ENCODE measurements at places on chromosomes 7 and 10.

- no peak for DNase-seq
Observed at GRCh38 chr7:18890134-18890533, 227.3 kb downstream of the TWIST1 start.

GRCh38 chr7:3304131-3304530, 3.1 kb downstream of the SDK1 start:
- no peak for DNase-seq

DNA sequence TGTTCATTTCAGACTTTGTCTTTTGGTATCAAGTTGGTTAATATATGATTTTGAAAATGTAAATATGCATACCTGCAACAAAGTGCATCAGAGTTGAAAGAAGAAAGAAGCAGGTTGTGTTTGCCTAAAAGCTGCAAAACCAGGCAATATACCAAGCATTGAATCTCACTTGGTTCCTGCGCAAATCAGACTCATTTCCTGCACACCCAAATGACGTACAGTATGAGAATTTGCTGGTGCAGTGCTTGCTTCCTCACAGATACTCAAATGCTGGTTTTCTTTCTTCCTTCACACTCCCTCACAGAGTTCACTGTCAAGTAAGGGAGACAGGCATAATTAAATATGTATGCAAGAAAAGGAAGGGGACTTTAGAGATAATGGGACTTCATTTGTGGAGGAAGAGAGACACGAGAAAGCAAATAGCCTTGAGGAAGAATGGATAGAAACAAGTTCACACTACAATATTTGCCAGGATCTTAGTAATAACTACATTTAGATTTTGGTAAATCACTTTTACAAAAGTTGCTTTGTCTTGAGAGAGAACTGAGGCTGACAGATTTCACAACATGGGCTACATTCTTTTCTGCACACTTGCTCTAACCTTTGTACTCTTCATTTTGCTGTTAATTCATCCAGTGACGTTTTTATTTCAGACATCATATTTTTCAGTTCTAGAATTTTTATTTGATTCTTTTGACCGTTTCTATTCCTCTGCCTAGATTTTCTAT, 56.9 kb upstream of the AOAH start:
- DNase-seq, result no peak

DNA sequence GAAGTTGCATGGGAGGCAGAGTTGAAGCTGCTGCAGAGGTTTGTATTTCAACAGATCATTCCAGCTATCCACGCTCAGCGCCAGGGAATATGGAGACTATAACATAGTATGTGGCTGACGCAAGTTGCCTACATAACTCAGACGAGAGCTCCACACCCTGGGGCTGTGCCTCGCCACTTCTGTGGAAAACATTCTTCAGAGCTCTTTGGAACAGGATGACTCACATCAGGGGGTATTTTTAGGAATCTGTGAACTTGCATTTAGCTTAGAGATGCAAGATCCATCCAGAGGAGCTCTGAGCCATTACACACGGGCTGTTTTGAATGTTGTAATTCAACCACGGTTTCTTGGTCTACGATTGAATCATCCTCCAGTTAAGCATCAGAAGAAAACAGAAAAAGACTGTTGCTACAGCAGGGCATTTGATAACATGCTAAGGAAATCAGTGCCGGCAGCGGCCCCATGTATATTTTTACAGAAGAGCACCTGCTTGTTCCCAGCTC, 481.5 kb upstream of the AKR1E2 start:
- DNase-seq, result no peak

GRCh38 chr10:50794490-50794889, 54.8 kb downstream of the ASAH2B start:
- DNase-seq, result no peak

GRCh38 chr7:36001546-36001945, 151.5 kb upstream of the EEPD1 start:
- no peak for DNase-seq

- DNase-seq, result peak; percentile 86
Observed at GRCh38 chr10:60114765-60115586, 208.6 kb upstream of the CCDC6 start.

All from T47D (cell line).